ENCODE measurements at places on chromosomes 5 and 9. TPM values are rescaled to one million over a fixed set of nuclear protein-coding genes. Genes with fewer than 3 reads are reported as not detected.

DNA sequence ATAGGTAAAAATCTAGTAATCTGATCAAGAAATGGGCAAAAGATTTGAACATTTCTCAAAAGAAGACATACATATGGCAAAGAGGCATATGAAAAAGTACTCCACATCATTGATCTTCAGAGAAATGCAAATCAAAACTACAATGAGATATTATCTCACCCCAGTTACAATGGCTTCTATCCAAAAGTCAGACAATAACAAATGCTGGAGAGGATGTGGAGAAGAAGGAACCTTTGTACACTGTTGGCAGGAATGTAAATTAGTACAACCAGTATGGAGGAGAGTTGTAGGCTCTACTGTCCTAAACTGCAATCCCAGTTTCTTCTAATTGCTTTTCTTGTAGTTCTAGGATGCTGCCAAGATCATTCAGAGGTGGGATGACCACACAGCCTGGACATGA lies 193.5 kb upstream of the RFX3 start:
- no peak for DNase-seq

- DNase-seq: no peak
Measured at GRCh38 chr5:33997331-33997983, 10.4 kb downstream of the AMACR start.

GRCh38 chr9:108410161-108410560 lies 445.6 kb downstream of the ACTL7B start:
- no peak for DNase-seq

DNA sequence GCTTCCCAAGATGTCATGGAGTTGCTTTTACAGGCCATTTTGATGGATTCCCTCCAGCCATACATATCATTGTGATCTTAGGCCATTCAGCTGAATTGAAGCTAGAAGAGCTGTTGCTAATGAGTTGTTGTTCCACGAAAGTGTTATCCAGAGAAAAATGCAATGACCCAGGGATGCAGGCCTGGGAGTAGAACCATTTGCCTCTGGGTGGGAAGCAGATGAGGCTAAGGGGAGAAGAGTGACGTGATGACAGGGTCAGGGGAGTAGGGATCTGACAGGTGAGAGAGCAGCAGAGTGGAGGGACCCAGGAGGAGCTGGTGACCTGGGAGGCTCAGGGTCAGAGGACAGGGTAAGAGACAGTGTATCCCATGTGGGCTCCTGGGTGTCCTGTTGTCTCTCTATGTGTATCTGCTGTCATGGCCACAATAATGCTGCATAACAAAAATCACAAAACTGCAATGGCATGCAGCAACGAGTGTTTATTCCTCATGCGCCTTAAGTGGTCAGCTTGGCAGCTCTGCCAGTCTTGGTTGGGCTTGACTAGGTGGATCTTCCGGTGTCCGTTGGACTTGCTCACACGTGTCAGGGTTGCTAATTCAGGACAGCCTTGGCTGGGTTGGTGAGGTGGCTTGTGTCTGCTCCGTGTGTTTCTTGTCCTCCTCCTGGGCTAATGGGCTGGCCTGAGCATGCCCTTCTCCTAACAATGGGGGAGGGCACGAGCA lies 90.6 kb downstream of the LIFR start:
- DNase-seq: no peak

DNA sequence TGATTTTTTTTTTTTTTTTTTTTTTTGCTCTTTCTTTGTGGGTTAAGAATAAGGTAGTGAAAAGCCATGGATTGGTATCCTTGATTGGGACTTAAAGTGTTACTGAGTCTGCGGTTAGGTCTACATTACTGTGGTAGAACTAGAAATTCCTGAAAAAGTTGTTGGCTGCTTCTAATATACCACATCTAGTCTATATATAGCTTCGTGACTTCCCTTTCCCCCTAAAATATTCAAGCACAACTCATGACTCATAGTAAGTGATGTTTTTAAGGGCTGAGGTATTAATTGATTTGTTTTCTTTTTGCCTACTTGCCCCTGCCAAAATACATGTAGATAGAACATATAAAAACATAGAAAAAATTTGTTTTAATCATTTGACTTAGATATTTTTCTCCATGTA lies 247.6 kb downstream of the TMEM232 start:
- no peak for DNase-seq

DNA sequence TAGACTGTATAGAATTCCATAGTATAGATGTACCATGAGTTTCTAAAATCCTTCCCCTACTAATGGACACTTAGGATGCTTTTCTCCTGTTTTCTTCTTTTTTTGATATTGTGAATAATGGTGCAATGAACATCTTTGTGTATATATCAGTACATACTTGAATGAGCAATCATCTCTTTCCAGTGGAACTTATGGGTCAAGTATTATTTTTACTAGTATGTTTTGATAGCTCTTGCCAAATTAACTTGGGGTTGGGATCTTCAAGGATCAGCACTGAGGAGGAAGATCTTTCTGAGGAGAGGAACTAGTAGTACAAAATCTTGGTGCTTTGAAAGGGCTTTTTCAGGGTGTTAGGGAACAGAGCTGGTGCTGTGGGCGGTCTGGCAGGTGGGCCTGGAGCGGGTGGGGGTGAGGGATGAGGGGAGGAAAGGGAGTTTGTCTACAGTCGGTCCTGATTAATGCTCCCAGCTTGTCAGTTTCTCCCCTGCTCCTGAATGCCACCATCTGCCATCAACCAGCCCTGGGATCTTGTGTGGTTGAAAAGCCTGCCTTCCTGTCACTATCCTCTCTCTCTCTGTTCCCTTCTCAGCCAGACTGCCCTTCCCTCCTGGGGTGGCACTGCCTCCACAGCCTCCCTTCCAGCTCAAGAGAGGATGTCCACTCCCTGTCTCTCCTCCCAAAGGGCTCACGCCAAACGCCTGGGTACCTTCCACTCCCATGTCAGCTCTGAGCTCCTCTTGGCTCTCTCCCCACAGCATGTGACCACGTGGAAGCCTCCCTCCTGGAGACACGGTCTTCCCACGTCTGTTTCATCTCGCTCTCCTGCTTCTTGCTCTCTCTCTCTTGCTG lies 185.9 kb downstream of the DAB2IP start:
- DNase-seq: no peak

- DNase-seq: no peak
Measured at GRCh38 chr5:20224046-20224445, 236.0 kb upstream of the CDH18 start.

DNA sequence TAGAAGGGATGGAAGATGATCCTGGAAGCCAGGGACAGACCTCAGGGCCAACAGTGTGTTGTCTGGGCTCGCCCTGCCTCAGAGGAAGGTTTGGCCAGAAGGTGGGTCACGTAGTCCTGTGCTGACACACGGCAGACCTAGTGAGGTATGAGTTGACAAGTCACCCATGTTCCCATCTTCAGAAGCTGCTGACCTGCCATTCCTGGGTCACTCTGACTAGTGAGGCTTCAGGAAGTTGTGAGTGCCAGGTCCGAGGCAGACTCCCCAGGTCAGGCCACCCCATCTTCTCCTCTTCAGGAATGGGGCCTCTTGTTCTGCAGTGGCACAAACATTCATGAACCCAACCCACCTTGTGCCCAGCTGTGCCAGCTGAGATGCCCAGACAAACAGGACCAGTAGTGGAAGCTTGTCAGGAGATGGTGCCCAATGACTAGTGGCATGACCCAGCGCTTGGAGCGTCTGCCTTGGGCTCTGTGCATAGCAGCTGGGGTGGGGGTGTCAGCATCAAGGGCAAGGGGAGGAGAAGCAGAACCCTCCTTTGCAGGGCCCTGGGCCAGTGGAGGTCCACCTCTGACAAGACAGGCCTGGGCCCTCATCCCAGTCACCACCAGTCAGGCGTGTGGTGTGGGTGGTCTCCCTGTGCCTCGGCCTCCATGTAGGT lies 16.8 kb upstream of the ANGPTL2 start:
- no peak for DNase-seq

DNA sequence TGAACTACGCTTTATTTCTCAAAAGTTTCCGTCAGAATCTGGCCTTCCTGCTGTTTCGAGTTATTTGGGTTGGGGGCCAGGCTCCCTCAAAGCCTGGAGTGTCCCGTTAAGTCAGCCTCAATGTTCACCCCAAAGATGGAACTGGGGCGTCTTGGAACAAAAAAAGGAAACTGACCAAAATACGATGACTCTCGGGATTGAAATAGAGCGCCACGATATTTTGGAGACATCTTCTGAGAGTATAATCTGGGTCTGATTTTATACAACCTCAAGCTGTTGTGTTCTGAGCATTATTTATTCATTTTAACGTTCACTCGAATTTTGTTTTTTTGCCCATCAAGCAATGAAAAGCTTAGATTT lies 28.1 kb downstream of the TLX3 start:
- no peak for DNase-seq

- no peak for DNase-seq
Measured at GRCh38 chr5:170642776-170643436, 139.1 kb downstream of the KCNIP1 start.

DNA sequence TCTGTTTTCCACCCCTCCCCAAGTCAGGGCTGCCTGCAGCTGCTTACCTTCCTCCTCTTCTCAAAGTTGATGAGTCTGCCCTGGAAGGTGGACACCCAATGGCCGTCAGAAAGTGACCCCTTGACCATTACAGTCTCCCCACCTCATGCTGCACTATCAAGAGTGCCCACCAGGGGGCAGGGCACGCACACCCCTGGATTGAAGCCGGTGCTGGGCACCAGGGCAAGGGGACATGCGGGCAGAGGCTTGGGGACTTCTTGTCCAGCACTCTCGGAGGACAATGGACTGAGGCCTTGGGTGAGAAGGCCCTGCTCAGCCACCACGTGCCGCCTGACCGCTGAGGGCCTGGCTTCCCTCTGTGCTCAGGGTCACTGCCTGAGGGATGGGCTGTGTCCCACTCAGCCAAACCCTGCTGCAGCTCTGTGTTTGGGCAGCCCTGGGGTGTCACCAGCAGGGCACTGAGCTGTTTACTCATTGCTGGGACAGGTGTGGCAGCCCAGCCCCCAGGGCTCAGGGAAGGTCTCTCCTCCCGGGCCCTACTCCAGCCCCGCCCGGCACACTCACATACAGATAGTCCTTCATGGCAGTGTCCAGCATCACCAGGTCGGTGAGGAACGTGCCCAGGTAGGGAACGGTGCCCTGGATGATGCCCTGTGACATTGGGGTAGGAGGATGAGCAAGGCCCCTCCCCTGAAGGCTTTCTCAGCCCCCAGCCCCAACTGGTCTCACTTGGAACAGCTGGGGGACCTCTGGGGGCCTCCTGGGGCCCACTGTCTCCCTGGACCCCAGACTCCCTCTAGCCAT lies 17.7 kb downstream of the RALGDS start:
- DNase-seq: peak; percentile 36

GRCh38 chr5:159901308-159901707 lies 15.0 kb upstream of the ADRA1B start:
- no peak for DNase-seq

The NR5A1 gene
- not detected for total RNA-seq

The PCDHGA12 gene
- total RNA-seq: not detected
